Foreskin fibroblast (primary cell): ENCODE measurements at places on chromosomes 7 and 10.

DNA sequence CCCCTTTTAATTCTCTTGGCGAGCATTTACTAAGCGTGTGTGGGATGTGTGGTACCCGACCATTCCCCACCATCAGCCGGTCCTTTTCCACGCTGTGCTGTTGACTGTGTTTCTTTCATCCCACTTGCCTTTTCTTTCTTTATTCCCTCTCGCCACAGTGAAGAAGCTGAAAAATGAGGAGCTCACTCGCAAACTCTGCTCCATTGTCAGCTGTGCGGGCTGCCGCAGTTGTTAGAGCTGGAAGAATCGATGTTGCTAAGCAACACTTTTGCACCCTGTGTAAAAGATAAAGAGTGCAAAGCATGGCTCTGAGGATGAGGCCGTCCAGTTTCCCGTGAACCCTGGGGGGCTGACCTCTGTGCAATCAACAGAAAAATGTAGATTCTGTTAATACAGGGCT, 203.1 kb upstream of the NEBL start:
- no peak for DNase-seq

DNA sequence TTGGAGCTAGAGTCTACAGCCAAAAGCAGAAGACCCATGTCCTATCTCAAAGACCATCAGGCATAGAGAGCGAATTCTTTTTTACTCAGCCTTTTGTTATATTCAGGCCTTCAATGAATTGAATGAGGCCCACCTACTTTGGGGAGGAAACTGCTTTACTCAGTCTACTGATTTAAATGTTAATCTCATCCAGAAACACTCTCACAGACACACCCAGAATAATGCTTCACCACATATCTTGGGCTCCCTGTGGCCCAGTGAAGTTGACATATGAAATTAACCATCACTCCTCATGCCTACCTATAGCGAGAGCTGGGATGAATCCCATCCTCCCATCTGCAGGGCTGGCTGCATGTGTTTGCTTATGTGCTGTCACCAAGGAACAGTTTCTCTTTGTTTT, 26.0 kb upstream of the SORCS3 start:
- DNase-seq, result no peak

DNA sequence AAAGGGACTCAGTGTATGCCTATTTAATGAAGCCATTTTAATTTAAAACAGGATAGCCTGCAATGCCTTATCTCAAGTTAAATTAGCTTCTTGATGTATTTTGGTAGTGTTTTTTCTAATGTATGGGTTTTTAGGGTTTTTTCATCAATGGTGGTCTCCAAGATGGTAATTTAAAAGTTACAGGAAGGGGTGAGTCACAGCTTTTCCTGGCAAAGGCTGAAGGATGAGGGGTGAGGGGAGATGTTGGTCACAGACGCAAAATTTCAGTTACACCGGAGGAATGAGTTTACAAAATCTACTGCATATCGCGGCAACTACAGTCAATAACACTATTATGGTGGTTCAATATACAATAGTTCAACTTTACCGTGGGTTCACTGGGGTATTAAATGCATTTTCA, 31.6 kb downstream of the CCDC3 start:
- no peak for DNase-seq

- DNase-seq, result no peak
Measured at GRCh38 chr10:127000598-127000997, 95.4 kb downstream of the DOCK1 start.

GRCh38 chr10:59325116-59325515, 37.2 kb downstream of the FAM13C start:
- DNase-seq, result no peak

DNA sequence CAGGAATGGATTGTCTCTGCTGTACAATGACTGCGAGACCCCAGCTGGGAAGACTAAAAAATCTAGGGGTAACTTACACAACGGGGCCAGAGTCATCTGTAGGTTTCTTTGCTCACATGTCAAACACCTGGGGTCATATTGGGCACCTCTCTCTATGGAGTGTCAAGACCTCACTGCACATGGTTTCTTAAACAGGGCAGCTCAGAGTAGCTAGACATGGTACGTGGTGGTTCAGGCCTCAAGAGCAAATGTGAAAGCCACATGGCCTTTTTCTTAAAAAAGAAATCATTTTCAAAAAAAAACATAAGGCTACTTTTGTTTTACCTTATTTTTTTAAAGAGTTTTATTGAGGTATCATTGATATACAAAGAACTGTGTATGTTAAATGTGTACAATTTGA, 162.2 kb upstream of the ITGB1 start:
- DNase-seq, result no peak

DNA sequence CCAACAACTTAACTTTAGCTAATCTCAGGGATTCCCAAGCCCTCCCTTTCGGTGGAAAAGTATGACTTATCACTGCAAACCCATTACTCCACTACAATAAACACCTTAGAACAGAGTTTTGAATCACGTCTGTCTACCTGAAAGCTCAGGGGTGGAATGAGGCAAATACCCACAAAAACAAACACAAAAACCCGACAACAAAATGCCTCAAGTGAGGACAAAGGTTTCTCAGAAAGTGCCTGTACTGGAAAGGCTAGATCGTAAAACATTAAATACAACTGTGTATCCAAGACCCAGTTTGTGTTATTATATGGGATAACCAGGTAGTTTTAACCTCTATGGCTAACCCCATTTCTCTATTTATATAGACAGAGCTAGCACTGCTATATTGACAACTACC, 26.0 kb downstream of the MKRN1 start:
- no peak for DNase-seq

- no peak for DNase-seq
Measured at GRCh38 chr10:42988517-42989395, 88.1 kb upstream of the RET start.

DNA sequence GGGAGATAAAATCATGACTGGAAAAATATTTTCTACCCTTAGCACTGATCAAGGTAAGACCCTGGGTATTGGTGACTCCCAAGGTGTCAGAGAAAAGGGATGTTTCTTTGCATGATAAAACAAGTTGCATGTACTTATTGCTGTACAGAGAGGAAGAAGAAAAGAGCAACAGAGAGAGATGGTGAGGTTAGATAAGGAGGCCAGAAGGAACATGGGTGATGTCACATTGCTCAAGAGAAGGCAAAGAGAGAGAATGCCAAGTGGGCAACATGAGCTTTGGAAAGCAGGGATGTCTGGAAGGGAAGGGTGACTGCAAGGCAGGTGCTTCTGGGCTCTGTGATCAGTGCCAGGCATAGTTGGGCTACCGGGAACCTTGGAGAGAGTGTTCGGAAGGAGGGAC, 65.1 kb upstream of the ADARB2 start:
- DNase-seq, result no peak
